CD4-positive, alpha-beta T cell treated with Interleukin-6 for 4 hours (primary cell): ENCODE measurements at places on chromosomes 12 and 14.
A peak's percentile ranks its signal among the peaks of the same experiment; 100 is the strongest.

GRCh38 chr12:132094269-132094891, 49.7 kb downstream of the DDX51 start:
- no peak for DNase-seq

DNA sequence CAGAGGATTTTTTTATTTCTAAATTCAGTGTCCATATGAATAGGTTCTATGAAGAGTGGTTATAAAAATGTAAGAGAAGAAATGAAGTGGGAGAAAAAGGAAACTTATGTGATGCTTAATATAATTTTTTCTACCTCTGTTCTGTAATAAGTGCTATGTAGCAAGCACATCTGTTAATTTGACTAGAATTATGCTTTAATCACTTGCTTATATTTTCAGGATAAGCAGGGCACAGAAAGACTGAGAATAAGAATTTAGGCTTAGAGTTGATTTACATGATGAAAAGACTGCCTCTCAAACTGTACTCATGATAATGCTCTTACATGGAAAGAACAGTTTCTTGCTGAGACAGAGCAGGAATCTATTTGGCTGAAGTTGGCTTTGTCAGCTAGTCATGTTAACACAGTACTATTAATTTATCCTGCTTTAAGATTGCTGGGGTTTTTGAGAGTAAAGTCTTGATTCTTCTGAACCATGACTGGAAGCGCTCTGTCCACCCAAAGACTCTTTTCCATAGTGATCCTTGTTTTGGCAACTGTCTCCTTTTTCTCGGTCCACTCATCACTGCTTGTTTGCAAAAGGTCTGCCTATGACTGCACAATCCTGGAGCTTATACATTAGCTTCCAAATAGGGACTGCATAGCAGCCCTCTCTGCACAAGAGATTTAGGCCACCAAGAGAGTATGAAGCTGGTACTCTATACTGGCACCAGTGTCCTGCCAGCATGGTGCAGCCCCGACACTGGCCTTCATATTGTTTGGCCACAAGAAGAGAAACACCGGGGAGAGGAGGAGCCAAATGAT, 98.8 kb downstream of the AKAP6 start:
- DNase-seq: no peak

GRCh38 chr12:14171106-14171505, 189.7 kb upstream of the GRIN2B start:
- DNase-seq: no peak

GRCh38 chr12:11500188-11500860, 105.0 kb upstream of the PRB2 start:
- peak; percentile 82 for DNase-seq

- no peak for DNase-seq
Measured at GRCh38 chr12:30905463-30906009, 21.0 kb upstream of the TSPAN11 start.

GRCh38 chr12:49974677-49975317, 2.0 kb downstream of the AQP6 start:
- no peak for DNase-seq

DNA sequence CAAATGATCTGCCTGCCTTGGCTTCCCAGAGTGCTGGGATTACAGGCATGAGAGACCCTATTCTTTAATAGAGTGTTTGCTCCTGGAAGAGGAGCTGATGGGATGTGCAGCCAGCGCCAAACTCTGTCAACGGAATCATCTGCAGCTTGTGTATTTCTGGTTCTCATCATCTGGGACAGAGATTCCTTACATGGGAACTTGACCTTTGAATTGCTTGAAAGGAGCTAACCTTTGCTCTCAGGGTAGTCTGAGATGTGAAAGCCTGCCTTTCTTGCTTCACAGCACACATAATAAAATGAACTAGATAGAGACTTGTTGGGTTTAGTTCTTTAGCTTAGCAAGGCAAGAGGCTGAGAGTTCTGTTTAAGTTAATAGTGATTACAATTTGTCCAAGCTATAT, 120.0 kb downstream of the OTOGL start:
- no peak for DNase-seq

GRCh38 chr12:31570880-31571279, 20.1 kb downstream of the DENND5B start:
- no peak for DNase-seq

DNA sequence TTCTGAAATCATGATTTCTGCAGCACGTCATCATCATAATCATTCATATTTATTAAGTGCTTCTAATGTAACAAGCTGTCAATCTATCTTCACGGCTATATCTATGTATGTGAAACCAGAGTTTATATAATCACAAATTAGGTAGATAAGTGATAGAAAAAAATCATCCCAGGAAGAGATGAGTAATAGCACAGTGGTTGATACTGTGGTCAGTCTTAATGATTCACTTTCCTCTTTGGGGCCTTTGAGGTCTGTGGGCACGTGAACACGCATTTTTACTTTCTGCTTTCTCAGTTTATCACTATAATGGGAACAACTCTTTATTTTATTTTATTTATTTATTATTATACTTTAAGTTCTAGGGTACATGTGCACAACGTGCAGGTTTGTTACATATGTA, 265.9 kb upstream of the NOVA1 start:
- DNase-seq: no peak

- DNase-seq: no peak
Measured at GRCh38 chr14:46769292-46769691, 117.7 kb upstream of the RPL10L start.

- no peak for DNase-seq
Measured at GRCh38 chr12:125406131-125406530, 340.9 kb downstream of the AACS start.

GRCh38 chr12:67222302-67222701, 46.9 kb upstream of the CAND1 start:
- DNase-seq: no peak

DNA sequence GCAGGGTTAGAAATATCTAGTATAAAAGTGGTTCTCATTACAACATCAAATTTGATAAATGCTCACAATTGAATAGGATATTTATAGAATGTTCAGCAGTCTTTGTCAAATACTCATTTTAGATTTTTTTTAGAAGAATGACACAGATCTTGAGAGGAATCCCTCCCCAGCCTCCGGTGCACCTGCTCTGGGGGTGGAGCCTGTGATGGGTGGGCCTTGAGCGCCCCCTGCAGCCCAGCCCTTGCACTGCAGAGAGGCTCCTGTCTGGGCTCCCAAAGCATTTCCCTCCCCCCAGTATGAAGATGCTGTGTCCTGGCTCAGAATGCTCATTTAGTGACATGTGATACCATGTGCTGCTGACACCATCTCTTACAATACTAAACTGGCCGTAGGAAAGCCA, 792.3 kb downstream of the TMEM121 start:
- DNase-seq: peak; percentile 69

DNA sequence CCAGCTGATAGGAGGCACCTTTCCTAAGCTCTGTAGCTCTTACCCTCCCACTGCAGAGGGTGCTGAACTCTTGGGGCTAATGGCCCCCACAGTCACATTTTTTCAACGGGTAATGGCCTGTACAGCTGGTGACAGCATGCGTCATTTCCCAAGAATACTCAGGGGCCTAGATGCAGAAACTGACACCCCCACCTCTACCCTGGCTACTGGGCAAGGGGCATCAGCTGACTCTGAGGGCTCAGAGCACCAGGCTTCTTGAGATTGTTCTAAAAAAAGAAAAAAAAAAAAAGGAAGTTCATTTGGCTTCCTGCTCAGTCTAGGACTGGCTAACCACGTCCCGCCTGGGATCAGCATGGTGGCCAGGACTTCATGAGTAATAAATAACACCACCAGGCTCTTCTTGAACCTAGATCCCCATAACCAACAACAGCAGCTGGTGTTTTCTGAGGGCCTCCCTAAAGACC, 35.2 kb downstream of the ZFP36L1 start:
- DNase-seq: peak; percentile 23

DNA sequence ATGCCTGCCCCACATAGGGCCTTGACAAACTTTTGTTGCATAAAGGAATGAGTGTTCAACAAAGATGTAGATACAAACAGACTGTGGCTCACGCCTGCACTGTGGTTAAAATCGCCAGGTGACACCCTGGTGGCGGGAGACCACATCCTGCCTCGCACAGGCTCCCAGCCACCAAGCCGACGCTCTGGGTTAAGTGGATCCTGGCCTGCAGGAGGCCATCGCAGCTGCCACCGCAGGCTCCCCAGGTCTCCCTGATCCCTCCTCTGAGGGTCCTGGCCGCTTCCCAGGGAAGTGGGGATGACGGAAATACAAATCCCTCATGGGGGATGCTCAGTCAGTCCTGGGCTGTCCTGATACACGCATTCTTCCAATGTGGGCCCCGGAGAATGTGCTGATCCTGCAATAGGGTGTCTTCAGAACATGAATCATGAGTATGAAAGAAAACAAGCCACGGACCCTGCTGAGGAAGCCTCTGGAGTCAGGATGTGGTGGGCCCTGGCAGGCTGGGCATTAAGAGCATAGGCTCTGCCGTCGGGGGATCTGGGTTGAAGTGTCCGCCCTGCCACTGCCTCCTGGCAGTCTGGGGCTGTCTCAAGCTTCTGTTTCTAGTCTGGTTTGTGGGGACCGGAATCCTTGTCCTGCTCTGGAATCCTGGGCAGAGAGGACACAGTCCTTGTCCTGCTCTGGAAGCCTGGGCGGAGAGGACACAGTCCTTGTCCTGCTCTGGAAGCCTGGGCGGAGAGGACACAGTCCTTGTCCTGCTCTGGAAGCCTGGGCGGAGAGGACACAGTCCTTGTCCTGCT, 53.5 kb upstream of the BEGAIN start:
- DNase-seq: peak; percentile 81

DNA sequence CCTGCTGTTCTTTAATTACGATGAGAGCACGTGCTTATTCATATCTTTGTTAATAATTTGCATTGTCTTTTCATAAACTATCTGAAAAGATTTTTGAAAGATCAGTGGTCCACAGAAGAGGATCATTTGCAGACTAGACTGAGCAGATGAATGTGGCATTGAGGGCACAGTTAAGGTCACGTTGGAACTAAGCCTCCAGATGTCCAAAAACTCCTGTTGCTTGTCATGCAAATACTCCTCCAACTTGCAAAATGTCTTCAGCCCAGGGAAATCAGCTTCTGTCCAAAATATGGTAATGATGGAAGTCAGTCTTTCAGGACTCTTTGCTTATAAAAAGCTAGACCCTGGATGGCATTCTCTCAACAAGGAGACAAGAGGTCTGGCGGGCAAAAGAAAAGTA, 201.6 kb upstream of the TMEM260 start:
- DNase-seq: no peak

DNA sequence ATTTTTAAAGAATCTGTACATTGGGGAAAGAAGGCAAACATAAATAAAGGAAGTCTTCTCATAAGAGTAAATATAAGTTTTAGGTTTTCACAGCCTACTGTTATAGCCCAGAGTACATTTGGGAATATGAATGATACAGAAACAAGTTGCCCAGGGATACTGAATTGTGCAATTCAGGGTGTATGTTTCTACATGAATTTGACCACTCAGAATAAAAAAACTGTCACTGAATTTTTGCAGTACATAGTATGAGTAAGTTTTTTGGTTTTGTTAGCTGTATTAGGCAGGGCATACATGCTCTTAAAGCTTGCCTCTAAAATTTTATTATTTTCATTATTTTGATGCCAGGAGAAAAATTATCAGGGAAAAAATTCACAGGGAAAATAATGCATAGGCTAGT, 6.6 kb upstream of the PCNX4 start:
- DNase-seq: no peak

DNA sequence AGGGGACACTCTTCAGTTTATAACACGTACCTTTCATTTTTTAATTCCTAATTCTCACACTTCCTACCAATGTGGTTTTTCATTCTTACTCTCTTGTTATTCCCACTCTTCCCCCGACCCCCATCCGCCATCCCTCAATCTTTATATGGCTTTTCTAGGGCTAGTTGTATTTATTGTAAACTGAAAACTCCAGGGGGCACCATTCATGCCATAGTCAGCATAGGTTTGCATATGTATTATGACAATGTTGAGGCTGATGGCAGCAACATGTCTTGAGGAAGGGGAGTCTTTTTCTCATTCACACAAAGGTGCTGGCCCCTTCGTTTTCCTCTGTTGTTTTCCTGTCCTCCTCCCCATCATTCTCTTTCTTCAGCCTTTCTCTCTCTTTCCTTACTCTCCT, 27.7 kb upstream of the LTA4H start:
- DNase-seq: peak; percentile 33

DNA sequence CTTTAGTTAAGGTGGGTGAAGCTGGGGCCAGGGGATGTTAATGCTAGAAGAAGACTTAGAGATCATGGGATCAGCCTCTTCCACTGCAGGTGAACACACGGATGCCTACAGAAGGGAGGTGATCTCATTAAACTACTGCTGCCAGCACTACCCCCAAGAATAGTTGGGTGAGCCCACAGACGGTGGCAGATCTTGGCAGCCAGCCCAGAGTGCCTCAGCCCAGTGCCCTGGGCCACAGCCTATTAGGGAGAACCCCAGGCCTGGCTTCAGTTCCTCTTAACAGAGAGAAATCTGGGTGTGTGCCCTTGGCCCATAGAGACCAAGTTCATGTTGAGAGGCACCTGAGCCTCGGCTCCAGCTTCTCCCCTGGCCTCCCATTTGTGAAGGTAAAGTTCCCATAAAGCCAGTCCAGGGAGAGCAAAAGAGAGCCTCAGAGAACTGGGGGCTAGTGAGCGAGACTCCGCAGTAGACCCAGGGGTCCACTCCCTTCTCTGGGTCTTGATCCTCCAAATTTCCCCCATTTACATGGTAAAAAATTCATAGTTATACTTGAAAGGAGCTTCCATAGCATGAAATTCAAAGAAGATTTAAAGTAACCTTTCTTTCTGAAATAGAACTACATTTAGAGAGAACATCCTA, 125.0 kb upstream of the CCND2 start:
- DNase-seq: peak; percentile 64

GRCh38 chr14:50874757-50875156, 2.9 kb downstream of the ABHD12B start:
- no peak for DNase-seq
